ENCODE measurements at places on chromosomes 12 and 14.

GRCh38 chr12:124744659-124745464 is 118.8 kb downstream of the SCARB1 start:
- no peak for DNase-seq

GRCh38 chr14:68486033-68486732 is 306.7 kb downstream of the ZFP36L1 start:
- no peak for DNase-seq

DNA sequence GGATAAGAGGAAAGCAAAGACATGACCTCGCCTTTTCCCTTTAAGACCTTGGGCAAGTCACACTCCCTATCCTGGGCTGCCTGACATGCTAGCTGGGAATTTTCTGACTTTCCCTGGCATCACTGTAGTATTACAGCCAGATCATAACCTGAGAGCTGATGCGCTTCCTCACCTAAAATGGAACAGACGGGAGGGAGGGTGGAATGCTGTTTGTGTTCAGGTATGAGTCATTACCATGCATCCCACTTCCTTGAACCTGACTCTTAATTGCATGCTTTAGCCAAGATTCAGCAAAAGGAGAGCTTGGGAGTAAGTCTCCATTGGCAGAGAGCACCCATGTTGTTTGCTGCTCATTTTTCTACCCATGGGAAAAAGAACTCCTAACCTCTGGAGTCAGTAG is 156.5 kb downstream of the KCNK10 start:
- DNase-seq, result no peak

- DNase-seq, result no peak
These were observed 122.3 kb upstream of the RFLNA start for GRCh38 chr12:124172636-124173035.

DNA sequence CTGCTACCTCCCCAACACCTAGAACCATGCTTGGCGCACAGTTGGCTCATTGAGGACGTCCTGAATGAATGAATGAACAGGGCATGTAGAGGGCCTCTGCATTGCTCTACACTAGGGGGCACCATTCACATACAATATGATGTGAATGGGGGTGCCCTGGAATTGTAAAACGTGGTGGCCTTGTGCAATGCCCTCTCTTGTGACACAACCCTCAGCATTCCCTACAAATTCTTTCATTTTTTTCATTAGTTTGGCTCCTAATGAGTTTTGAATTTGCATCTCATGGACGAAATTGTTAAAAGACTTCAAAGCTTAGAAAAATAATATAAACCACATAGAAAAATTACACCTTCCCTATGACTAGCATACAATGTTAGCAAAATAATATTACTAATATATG is 2.3 kb upstream of the DIO2 start:
- DNase-seq, result no peak

DNA sequence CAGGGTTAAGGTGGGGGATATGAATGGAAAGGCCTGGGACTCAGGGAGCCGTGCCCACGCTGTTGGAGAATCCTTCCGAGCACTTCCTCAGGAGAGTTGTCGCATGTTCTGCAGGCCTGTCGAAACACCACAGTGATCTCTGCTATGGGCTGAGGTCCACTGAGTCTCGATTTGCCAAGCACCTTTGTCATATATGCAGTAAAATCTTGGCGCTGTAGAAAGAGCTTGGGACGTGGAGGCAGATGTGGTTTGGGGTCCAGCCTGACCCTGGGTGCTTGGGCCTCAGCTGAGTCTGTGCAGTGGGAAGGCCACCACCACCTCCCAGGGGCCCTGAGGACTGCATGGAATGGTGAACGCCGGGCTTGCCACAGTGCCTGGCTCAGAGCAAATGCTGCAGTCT is 32.9 kb downstream of the C14orf132 start:
- DNase-seq, result no peak

- DNase-seq, result no peak
These were observed 38.7 kb downstream of the ARID2 start for GRCh38 chr12:45768194-45768593.

Measured in muscle of back (tissue), 13 donors.